Stimulated activated CD8-positive, alpha-beta memory T cell treated with anti-CD3 and anti-CD28 coated beads, Interleukin-4, amount 100 ng/mL, for 4 hours (primary cell): ENCODE measurements at places on chromosomes 13 and 19.

- no peak for DNase-seq
Measured at GRCh38 chr13:42750794-42751193, 30.6 kb upstream of the FAM216B start.

DNA sequence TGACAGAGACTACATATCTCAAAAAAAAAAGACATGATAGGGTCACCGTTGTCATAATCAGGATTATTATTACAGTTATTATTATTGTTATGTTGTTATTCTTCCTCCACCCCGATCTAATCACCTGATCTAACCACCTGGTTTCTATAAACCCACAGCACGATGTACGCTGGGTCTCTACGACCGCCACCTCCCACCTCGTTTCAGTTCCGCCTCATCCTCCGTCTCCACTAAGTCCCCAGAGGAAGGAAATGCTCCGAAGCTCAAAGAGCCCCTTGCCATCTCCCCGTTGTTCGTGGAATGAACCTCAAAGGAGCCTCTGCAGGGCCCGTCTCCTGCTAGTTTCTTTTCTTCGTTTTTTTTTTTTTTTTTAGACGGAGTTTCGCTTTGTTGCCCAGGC, 15.9 kb upstream of the MEIS3 start:
- DNase-seq, result no peak

DNA sequence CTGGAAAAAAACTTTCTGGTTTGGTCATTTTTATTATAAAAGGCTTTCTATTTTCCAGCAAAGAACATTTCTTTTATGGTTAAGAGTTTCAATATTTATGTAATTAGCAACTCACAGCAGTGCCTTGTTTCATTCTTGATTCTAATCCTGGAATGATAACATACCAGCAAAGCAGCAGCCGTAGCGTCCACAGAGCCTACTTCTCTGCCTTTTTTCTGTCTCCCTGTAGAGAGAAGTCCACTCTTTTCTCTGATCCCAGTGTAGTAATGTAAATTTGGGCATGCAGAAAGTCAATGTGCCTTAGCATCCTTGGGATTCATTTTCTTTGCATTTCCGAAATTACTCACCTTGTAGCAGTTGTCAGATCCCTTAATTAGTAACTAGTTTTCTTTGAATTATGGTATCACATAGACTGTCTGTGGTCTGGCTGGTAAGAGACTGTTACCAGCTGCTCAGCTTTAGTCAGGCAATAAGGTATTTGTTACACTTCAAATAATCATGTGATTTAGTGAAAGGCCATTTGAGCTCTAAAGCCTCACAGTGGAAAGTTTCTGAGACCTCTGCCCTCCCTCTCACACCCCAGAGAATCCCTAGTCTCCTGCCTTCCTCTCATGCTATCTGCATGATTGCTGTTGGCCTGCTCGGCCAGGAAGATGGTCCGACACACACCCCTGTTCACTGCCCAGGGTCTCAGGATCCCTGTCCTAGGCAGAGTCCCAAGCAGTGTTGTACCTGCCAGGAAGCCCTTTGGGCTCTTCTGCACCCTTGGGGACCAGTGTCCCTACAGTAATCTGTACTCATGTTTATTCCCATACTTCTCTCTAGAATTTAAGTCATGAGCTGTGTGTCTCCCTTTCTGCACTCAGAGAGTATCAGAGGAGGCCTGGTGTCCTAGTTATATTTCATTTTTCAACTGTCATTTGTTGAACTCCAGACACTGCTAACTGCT, 86.3 kb downstream of the LRCH1 start:
- DNase-seq, result no peak

GRCh38 chr13:39768962-39769361, 113.5 kb downstream of the COG6 start:
- no peak for DNase-seq
